Fibroblast of upper back skin (primary cell): ENCODE measurements at places on chromosomes 3 and 15.

DNA sequence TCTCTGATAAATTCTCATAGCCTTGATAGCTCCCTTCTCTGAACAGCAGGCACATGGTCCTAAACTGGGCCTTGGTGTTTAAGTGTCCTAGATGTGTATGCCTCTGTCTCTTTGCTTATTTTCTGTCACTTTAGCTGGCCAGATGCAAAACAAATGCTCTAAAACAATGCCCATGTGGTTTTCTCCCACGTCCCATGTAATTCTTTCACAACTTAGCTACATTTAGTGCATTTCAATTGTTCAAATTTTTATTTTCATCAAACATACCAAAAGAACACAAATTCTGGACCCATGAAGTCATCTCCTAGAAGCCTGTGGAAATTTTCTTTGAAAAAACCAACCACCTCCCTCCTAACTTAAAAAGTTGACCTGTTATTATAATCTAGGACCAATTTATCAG is 491.3 kb upstream of the AGTR1 start:
- no peak for DNase-seq

DNA sequence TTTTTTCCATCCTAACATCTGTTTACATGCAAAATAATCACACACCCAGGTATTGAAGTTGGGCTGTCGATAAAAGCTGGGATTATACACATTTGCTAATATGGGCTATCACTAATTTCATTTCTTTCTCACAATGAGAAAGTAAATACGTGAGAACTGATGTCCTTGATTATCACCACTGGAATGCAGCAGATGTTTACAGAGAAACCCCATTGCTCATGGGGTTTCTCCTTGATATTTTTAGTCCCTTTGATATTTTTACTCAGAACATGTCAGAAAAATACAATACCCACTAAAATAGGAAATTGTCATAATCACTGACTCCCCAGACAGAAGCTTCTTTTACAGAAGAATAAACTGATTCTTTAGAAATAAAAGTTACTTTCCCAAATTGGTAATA is 535.1 kb upstream of the CCDC54 start:
- DNase-seq: no peak

GRCh38 chr15:86885616-86886015 is 805.9 kb downstream of the AGBL1 start:
- DNase-seq: no peak

GRCh38 chr15:83498374-83498773 is 51.2 kb downstream of the SH3GL3 start:
- no peak for DNase-seq

- peak; percentile 13 for DNase-seq
These were observed 172.6 kb downstream of the IL5RA start for GRCh38 chr3:2937592-2937991.

DNA sequence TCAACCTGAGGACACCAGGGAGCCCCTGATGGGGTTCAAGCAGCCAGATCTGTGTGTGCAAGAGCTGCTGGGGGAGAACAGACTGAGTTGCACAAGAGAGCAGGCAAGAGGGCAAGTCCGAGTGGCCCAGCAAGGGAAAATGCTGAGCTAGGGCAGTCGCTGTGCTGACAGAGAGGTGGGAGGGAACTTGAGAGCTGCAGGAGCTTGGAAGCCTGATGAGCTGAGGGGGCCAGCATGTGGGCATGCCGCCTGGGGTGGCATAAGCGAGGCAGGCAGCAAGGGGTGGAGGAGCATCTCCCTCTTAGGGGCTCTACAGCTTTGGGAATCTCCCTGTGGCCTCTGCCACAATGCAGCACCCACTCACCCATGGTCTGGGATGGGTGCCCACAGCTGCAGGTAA is 4.7 kb upstream of the CORO2B start:
- DNase-seq: no peak

DNA sequence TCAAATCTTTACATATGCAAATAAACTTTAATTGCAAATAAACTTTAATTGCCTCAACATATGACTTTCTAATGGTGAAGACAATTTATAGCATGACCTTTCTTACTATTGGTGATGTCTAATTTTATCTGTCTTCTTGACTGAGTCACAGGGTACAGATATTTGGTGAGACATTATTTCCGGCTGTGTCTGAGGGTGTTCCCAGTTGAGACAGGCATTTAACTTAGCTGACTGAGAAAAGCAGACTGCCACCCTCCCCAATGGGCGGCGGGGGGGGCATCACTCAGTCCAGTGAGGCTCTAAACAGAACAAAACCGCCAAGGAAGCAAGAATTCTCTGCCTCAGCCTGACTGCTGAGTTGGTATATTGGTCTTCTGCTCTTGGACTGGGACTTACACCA is 160.0 kb downstream of the TBL1XR1 start:
- no peak for DNase-seq

DNA sequence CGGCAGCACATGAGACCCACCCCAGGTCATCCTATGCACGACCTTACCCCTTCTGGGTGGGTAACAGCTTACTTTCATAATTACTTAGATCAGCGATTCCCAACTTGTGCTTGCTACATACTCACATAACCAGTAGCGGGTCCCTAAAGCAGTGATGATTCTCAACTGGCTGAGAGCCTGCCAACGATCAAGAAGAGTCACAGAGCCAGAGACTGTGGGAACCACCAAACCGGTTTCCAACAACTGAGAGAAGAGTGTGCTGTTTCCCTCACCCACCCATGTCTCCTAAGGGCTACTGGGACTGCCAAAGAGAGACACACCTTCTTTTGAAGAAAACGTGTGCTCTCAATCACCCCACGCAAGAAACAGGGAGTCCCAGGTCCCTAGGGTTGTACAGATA is 12.0 kb upstream of the XXYLT1 start:
- no peak for DNase-seq

- peak; percentile 57 for DNase-seq
These were observed 425.8 kb downstream of the ERC2 start for GRCh38 chr3:56042326-56042951.

DNA sequence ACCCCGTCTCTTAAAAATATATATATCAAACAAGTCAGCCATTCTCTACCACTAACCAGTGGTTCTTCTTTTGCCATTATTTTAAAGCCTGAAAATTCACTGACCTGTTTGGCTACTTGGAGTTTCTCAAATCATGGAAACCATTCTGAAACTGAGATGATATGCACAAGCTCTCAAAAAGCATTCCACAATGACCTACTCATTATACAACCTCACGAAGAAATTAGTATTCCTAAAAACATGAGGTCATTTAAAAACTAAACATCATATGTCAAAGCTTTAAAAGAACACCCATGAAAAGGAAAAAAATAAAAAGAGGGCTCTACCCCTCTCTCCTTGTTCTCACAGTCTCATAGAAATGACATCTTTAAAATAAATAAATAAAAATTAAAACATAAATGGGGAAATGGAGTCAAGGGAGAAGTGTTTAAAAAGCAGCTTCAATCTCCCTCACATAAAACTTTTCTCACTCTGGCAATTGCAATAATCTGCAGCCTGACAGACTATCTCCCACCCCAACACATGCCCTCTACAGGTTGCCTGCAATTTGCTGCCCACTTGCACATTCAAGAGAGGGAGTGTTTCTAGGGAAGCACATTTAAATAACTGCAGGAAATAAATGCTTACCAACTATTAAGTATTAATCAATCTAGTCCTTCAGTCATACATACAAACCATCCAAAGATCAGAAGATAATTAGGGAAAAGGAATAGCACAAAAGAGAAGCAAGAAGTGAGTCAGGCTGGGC is 73.3 kb downstream of the TRANK1 start:
- DNase-seq: no peak

- DNase-seq: peak; percentile 61
These were observed 614.4 kb downstream of the FHIT start for GRCh38 chr3:60636846-60637245.

- DNase-seq: no peak
These were observed 478.3 kb upstream of the PPP2R3A start for GRCh38 chr3:135487261-135487660.

- DNase-seq: no peak
These were observed 25.4 kb upstream of the PIGZ start for GRCh38 chr3:196994056-196994455.
